ENCODE measurements at places on chromosomes 2 and 18.

DNA sequence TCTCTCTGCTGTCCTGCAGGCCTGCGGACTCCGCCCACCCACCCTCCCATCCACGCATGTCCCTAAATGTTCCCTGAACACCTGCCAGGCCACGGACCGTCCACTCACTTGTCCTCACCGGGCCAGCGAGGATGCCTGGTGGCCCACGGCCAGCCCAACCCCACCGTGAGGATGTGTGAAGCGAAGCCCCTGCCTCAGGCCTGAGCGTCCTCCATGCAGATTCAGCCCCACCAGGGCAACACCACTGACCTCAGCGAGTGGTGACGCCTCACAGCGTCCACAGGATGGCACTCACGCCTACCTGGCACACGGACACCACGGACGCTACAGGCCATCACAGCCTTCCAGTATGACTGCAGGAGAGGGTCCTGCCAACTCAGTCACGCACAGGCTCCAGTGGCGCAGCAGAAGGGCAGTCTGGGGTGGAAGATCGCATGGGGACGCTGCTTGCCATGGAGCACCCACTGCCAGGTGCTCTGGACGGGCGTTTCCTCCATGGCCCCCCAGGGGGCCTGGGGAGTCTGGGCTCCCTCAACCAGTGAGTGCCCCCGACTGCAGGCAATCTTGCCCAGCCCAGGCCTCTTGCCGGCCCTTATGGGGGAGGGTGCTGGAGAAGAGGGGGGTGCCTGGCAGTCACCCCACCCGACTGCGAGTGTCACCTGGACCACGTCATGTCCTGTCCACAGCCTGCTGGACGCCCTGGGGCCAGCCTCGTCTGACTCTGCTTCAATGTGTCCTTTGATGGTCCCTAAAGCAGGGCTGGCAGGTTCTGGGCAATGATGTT lies 25.4 kb downstream of the HDAC4 start:
- no peak for DNase-seq

GRCh38 chr2:72108121-72108520 lies 39.5 kb downstream of the CYP26B1 start:
- DNase-seq, result no peak

DNA sequence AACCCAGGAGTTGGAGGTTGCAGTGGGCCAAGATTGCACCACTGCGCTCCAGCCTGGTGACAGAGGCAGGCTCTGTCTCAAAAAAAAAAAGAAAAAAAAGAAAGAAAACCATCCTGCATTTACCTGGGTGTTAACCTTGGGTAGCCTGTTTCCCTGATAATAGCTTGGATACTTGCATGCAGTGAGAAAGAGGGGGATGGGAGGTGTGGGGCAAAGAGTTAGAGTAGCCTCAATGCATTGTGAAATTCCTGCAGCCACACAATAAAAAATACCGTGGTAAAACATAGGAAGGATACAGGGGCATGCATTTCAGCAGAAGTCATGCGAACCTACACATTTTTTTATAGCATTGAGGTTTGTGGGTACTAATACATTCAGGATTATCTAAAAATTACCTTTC lies 76.6 kb upstream of the ZNF516 start:
- no peak for DNase-seq

DNA sequence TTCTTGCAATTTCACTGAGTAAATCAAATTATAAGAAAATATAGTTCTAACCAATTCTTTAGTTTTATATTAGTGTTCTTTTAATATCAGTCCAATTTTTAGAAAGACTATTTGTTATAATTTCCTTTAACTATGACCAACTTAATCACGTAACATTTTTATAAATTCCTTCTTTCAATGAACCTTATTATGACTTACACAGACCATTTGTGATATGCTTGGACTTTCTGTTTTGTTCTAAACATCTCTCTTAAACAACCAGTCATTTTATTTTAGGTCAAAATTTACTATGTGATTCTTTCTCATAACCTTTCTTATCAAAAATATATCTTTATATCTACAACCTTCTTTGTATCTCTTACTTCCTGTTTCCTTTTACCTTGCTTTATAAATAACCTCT lies 39.5 kb upstream of the DYNAP start:
- DNase-seq, result no peak

GRCh38 chr2:165369898-165370296 lies 99.6 kb upstream of the CSRNP3 start:
- no peak for DNase-seq

DNA sequence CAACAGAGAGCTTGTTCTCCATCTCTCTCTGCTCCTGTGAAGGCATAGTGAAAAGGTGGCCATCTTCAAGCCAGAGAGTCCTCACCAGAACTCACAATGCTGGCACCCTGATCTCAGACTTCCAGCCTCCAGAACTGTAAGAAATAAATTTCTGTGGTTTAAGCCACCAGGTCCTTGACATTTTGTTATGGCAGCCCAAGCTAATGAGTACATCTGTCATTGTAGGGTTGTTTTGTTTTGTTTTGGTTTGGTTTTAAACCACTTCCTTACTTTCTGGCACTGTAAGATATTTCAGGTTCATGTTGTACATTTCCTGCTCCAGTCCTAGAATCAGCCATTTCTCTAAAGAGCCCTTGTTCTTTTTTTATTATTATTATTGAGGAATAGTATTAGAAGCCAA lies 171.2 kb downstream of the CPS1 start:
- DNase-seq, result no peak

GRCh38 chr18:12946549-12947284 lies 1.1 kb upstream of the SEH1L start:
- DNase-seq, result peak; percentile 24

DNA sequence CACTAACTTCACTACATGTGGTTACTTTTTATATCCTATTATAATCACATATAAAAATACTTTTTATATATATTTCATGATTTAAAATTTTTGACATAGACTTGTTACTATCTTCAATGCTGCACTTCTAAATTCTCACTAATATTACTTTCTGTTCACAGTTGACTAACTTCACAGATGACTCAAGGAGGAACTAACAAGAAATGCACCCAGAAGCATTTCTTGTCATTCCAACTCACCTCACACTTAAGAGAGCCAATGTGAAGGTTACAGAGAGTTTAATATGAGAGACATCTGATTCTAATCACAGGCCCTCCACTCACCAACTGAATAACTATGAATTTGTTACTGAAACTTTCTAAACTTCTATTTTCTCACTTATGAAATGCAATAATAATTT lies 399.8 kb upstream of the SLC8A1 start:
- DNase-seq, result no peak

GRCh38 chr2:30653847-30654246 lies 153.4 kb downstream of the CAPN13 start:
- no peak for DNase-seq

GRCh38 chr2:67313536-67313935 lies 83.6 kb upstream of the ETAA1 start:
- no peak for DNase-seq

DNA sequence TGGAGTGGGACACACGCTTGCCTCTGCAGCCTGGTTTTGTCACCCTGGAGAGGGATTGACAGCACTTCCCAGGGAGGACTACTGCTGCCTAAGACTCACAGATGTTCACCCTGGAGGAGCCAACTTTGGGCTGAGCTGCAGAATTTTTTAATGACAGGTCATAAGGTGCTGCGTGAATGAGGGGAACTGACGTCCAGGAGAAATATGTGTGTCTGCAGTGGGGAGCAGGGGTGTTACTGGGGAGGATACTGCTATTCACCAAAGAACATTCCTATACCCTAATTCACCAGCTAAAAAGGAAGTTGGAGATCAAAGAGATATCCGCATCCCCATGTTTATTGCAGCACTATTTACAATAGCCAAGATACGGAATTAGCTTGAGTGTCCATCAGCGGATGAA lies 144.4 kb downstream of the MGAT5 start:
- no peak for DNase-seq

DNA sequence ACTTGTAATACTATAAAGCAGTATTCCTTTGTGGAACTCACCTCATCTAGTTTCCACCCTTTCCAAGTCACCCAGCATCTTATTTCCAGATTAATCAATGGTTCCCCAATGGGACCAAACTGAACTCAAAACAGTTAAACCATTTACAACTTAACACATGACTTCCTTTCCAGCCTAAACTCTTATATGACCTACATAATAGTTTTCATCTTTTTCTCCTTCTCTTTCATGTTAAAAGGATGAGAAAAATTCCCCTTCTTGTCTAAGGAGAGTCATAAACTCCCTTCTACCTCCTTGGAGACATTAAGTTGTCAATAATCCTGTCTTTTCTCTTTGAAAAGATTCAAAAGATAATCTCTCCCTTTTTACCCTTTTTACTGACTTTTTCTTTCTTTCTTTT lies 6.7 kb downstream of the PPP3R1 start:
- DNase-seq, result no peak

DNA sequence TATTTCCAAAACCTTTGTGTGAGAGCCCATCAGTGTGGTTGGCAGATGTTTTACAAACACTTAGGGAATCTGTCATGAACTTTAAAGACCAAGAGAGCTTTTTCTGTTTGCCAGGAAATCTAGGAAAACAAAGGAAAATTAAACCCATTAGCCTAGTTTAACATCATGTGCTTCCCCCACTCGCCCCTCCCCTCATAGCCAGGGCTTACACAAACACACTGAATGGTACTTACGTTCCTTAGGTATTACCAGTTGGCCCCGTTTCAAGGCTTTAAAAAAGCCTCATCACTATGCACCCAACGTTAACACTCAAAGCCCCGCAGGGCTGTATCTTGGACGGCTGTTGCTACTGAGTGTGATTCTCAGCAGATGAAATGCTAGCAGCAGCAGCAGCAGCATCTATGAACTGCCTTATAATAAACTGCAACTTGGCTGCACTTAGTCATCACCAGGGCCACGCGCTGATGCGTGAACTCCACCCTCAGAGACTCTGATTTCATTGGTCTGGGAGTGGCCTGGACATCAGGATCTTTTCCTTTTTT lies 20.1 kb upstream of the TTC39C start:
- DNase-seq, result no peak

- DNase-seq, result no peak
Observed at GRCh38 chr2:28185891-28186290, 206.8 kb upstream of the FOSL2 start.

GRCh38 chr2:232281858-232282507 lies 96.6 kb upstream of the ALPP start:
- DNase-seq, result no peak

GRCh38 chr18:31603315-31603714 lies 11.6 kb downstream of the TTR start:
- DNase-seq, result no peak

GRCh38 chr2:45872211-45872610 lies 220.7 kb downstream of the PRKCE start:
- DNase-seq, result no peak

GRCh38 chr18:6434987-6435709 lies 20.4 kb upstream of the L3MBTL4 start:
- DNase-seq, result no peak

GRCh38 chr2:65350651-65351056 lies 81.7 kb downstream of the SPRED2 start:
- DNase-seq, result no peak

GRCh38 chr2:70751881-70752280 lies 16.1 kb downstream of the ADD2 start:
- no peak for DNase-seq

GRCh38 chr2:207423886-207424285 lies 105.9 kb upstream of the CREB1 start:
- no peak for DNase-seq

- DNase-seq, result no peak
Observed at GRCh38 chr2:133871545-133872209, 303.4 kb upstream of the NCKAP5 start.

DNA sequence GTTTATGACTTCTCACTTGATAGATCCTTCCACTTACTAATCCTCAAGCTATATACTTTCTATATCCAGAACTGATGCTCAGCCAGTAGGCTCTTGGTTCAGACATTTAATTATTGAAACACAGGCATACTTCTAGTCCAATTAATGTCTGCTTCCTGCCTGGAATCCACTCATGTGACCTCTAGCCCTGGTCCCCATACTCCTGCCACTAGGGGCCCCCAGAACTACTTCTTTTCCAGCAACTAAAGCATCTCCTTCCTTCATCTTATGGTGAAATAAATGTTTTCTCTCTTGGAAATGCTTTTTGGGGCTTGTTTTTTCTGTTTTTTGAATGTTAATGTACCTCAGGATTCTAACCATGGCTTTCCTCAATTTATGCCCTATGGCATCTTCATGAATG lies 527.6 kb downstream of the SATB2 start:
- DNase-seq, result no peak

- DNase-seq, result no peak
Observed at GRCh38 chr2:180571559-180571958, 408.8 kb upstream of the UBE2E3 start.

DNA sequence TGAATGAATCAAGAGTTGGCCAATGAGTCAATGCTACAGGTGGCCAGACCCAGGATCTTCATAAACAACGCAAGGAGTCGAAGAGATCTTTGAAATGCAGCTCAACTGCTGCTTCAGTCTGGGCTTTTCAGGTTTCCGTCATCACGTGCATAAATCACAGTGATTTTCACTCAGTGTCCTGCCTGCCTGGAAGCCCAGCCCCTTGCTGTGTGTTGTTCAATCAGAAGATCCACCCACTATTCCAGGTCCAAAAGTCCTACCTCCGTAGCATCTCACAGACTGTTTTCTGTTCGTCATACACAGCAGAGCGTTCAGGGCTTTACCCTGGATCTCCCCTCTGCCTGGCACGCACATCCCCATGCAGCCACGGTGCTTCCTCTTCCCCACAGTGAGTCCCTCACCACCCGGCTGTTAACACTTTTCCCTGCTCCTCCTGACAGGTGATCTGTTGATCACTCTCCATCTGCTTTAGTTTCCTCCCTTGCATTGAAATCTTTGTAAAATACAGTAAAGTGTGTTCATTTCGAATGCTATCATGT lies 216.3 kb downstream of the MYT1L start:
- no peak for DNase-seq

GRCh38 chr2:105822186-105822585 lies 77.5 kb downstream of the NCK2 start:
- DNase-seq, result no peak

- no peak for DNase-seq
Observed at GRCh38 chr2:161068670-161069069, 91.6 kb upstream of the TANK start.

DNA sequence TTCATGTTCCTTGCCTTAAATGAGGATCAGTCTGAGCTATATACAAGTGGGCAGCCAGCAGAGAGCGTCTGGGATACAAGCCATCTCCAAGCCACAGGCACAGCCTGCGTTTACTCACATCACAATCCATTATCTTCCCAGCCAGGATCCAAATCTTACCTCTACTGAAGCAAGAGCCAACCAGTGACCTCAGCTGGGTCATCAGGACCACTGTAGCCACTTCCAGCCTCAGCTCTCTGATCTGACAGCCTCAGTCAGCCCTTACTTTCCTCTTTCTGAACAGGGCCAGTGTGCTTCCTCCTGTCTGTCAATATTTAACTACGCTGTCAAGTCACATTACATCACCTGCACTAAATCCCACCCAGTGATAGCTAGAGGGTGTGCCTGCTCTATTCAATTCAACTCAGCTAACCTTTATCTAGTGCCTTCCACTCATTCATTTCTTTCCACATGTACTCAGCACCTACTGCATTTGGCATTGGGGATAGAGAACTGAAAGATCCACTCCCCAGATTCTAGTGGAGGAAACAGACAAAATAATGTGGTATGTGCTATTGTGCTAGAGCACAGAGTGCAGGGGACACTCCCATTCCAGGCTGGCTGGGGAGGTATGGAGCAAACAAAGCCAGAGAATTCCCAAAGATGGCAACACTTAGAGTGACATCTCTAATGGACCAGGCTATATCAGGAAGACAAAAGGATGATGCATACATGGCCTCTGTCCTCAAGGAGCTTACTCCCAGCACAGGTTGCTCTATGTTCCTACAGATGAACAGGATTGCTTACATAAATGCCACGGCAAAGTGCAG lies 146.5 kb downstream of the NCKAP5 start:
- DNase-seq, result no peak

GRCh38 chr2:218964041-218964771 lies 4.7 kb downstream of the CDK5R2 start:
- no peak for DNase-seq
